ENCODE measurements at places on chromosomes 2 and 18.

GRCh38 chr2:96769814-96770213, 9.1 kb downstream of the CNNM4 start:
- DNase-seq = no peak

DNA sequence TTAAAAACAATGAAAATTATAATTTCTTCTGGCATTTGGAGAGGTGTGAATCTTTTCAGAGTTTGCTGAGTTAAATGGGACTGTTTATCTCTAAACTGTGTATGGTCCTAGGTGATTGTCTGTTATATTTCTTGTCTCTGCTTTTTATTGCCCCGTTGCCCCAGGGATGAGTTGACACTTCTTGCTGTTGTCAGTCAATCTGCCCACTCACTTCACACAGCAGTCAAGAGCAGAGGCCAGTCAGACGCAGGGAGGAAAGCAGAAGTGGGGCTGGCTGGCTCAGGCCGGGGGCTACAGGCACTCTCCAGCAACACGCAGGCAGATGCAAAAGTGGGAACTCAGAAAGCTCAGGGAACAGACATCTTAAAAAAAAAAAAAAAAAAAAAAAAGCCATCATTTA, 365.2 kb downstream of the CLIP4 start:
- no peak for DNase-seq

GRCh38 chr2:58054264-58054663, 7.7 kb downstream of the VRK2 start:
- DNase-seq = no peak

GRCh38 chr18:14026199-14026598, 106.0 kb downstream of the ZNF519 start:
- DNase-seq = no peak

DNA sequence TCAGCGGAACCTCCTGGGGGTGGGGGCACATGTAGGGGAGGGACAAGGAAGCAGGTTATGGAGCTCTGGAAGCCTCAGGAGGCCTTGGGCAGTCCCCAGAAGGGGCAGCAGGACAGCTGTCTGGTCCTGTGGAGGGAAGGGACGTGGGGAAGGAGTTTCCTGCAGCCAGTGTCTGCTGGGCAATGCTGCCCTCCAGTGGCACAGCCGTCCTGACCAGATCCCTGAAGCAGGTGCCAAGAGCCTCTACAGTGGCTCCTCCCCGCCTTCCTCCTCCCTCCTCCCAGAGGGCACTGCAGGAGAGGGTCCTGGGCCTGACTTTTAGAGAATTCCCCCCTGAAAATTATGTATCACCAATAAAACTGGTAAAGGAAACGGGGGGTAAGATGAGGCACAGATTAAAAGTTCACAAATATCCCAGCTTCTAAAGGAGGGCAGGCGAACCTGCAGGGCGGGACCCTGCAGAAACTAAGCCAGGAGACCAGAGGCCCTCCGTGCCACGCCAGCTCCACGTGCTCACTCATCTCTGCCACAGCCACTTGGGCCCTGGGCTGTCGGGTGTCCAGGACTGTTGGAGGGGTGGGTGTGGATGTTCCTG, 258.5 kb downstream of the TWIST2 start:
- DNase-seq = no peak

GRCh38 chr2:44959855-44960254, 18.4 kb downstream of the SIX3 start:
- no peak for DNase-seq

GRCh38 chr2:134335601-134336000, 81.7 kb downstream of the MGAT5 start:
- no peak for DNase-seq

DNA sequence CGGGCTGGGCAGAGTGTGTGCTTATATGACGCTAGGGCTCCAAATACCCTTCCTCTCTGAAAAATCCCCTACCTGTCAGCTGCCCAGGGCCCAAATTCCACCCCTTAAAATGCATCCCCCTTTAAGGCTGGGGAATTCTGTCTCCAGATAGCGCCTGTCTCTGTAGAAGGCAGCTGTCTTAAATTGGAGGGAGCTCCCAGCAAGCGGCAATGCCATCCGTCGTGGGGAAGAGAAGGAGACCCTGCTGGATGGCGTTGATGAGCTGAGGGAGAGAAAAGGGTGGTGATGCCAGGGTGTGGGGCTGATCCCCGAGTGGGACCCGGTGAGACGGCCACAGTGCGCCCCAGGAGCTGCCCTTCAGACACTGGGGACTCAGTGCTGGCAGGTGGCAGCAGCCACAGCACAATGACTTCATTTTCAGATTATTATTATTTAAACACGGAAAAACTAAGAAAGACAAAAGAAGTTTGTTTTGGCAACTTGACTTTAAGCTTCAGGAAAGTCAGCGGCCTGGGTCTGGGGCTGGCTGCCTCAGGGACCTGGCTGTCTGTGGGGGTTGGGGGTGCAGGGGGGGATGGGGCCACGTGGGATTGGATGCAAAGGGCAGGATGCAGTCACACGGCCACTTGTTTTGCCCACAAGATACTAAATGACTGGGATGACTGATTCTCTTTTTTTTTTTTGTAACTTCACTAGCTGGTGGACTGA, 152.8 kb downstream of the TFCP2L1 start:
- no peak for DNase-seq

DNA sequence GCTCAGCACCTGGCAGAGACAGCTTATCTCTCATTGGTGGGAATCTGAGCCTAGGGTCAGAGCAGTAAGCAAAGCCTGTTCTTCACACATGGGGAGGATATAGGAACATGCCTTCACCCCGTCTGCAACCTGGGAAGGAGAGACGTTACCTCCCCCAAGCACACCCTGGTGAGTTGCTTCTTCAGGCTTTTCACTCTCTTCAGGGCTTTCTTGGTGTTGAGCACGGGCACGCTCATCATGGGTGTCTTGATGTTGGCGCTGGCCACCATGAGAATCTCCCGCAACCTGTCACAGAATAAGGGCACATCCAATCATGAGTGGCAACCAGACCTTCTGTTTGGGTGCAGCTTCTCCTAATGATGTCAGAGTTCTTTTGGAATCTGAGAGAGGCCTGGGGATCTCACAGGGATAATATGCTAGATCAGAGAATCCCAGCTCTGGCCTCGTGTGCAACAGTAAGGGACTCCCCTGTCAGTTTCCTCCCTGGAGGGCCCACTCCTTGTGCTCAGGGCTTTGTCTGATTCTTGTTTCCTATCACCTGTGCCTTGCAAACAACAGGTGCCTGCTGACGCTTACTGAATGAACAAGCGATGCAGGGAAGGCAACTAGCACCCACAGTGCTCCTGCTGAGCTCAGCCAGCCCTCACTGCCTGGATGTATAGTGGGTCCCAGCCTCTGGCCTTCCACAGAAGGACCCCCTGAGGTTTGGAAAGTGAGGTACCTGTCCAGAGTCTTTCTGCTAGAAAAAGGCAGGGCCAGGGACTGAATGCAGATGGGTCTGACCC, 66.3 kb downstream of the POLR1A start:
- no peak for DNase-seq

- no peak for DNase-seq
Observed at GRCh38 chr2:235506997-235507615, 13.3 kb downstream of the AGAP1 start.

- no peak for DNase-seq
Observed at GRCh38 chr2:12592296-12592695, 124.4 kb upstream of the TRIB2 start.

GRCh38 chr2:42979416-42979869, 187.1 kb upstream of the HAAO start:
- DNase-seq = no peak

GRCh38 chr2:221486106-221486505, 86.0 kb downstream of the EPHA4 start:
- no peak for DNase-seq

GRCh38 chr2:39546937-39547336, 109.9 kb upstream of the MAP4K3 start:
- DNase-seq = no peak
